ENCODE measurements at places on chromosomes 1 and 21. TPM values are rescaled to one million over a fixed set of nuclear protein-coding genes. Genes with fewer than 3 reads are reported as not detected.
A peak's percentile ranks its signal among the peaks of the same experiment; 100 is the strongest.

DNA sequence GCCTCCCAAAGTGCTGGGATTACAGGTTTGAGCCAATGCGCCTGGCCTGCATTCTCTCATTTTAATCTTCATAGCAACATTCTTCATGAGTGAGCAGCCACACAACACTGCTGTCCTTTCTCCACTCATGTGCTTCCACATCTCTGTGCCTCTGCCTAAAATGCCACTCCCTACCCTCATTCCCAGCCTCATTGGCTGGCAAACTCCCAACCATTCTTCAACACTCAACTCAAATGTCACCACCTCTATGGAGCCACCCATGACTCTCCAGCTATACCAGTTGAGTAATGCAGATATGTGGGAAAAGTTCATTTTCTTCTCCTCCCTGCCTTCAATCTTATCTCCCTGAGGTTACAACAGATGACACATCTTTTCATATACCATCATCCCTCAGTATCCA is 53.9 kb upstream of the ZC3H12A start:
- DNase-seq: no peak
- no peaks in the 10 kb centered on the region for H3K27me3 ChIP-seq
- no peaks in the 10 kb centered on the region for H3K4me1 ChIP-seq
- no peak overlapping the region for H3K4me3 ChIP-seq

DNA sequence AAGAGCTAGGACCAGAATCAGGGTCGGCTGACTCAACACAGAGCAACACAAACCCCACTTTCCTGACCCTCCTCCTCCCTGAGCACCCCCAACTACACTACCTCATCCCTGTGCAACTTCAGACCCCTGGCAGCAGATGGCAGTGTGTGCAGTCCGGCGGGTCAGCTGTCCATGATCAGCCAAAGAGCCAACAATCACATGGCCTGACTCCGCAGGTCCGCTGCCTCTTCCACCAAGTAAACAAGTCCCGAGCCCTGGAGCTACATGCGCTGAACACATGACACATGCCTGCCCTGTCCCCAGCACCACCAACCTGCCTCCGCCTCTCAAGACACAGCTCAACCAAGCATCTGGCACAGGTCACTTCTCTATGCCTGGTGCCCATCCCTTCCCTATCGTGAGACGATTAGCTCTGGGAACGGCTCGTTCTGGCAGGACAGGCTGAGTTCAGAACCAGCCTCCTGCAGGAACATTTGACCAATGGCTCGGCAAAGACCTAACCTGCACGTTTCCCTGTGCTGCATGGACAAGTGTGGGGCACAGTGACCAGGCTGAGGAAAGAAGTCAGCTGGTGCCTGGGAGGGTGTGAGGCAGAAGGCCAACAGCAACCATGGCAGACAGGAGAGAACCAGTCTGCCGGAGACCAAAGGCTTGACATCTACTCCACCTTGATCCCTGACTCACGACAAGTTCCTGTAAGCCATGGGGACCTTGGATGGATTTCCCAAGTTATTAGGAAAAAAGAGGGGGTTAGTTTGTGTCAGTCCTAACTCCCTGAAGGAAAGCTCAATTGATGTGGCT is 60.3 kb downstream of the CD46 start:
- peak; percentile 92 for DNase-seq
- no peaks in the 10 kb centered on the region for H3K27me3 ChIP-seq
- peaks cover 98% of the 10 kb centered on the region for H3K4me1 ChIP-seq
- H3K27ac ChIP-seq: peak overlapping the region; percentile 71
- H3K4me3 ChIP-seq: no peak overlapping the region

Gene PDE9A
- 6.9 TPM for total RNA-seq

- H3K27ac ChIP-seq: no peak overlapping the region
- H3K4me3 ChIP-seq: no peak overlapping the region
- no peak for DNase-seq
- no peaks in the 10 kb centered on the region for H3K27me3 ChIP-seq
- H3K4me1 ChIP-seq: no peaks in the 10 kb centered on the region
These were observed 102.5 kb downstream of the TRABD2B start for GRCh38 chr1:47894410-47895278.

DNA sequence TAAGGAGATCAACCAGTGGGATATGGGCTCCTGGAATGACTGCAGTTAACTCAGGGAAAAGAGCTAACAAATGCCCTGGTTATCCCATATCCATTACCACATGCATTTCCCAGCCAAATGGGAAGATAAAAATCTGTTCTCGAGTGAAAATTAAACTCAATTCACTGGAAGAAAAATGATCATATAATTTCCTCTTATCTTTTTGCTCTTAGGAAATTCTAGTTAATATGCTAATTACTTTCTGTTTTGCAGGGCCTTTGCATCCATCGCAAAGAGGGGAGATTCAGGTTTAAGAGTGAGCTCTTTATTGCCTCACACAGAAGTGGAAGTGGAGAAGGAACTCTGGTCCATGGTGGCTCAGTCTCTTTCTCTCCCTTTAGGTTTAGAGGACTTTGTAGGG is 3.9 kb upstream of the IL24 start:
- no peak overlapping the region for H3K4me3 ChIP-seq
- no peak overlapping the region for H3K27ac ChIP-seq
- no peaks in the 10 kb centered on the region for H3K36me3 ChIP-seq
- H3K27me3 ChIP-seq: no peaks in the 10 kb centered on the region

Gene IGSF3
- total RNA-seq: 24.5 TPM

DNA sequence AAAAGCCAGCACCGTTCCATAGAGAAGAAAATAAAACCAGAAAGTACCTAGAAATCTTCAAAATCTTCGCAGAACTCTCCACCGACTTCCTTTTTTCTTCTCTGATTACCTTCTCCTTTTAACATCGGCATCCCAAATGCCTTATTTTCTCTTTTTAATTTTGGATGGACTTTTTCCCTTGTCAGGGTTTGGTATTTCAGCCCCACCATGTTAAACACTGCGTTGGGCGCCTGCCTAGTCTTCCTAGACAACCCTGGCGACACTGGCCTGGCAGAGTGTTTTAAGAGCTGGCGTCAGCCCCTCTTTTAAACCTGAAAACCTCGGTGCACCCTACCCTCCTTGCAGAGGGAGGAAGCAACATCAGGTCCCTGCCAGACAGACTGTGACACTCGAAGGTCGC is 66.0 kb upstream of the EFHD2 start:
- H3K36me3 ChIP-seq: no peaks in the 10 kb centered on the region
- DNase-seq: no peak
- H3K4me3 ChIP-seq: no peak overlapping the region
- no peaks in the 10 kb centered on the region for H3K27me3 ChIP-seq

Gene TEDDM1
- total RNA-seq: not detected

Gene TACSTD2
- 387 TPM for total RNA-seq

DNA sequence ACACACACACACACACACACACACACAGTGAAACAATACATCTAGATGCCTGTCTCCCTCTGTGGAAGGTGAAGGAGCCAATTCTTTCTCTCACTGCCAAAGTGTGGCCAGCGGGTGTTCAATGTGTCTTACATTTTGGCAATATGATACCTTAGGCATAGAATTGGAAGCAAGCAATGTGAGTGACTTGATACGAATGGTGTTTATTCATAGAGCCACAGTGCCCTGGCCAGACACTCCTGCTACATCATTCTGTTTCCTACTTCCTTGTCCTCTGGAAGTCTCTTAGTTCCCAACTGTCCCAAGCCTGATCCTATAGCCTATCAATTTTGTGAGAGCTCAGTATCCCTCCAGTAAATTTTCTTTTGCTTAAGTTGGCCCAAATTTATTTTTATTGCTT is 170.0 kb upstream of the L1TD1 start:
- no peak overlapping the region for H3K27ac ChIP-seq
- H3K4me1 ChIP-seq: no peaks in the 10 kb centered on the region
- no peak overlapping the region for H3K4me3 ChIP-seq
- no peak for DNase-seq

GRCh38 chr1:9068981-9069325 is 482 bp downstream of the SLC2A5 start:
- DNase-seq: no peak
- no peak overlapping the region for H3K4me3 ChIP-seq
- no peaks in the 10 kb centered on the region for H3K27me3 ChIP-seq
- H3K36me3 ChIP-seq: no peaks in the 10 kb centered on the region
- H3K4me1 ChIP-seq: peaks cover 17% of the 10 kb centered on the region
- H3K27ac ChIP-seq: peak overlapping the region; percentile 4

DNA sequence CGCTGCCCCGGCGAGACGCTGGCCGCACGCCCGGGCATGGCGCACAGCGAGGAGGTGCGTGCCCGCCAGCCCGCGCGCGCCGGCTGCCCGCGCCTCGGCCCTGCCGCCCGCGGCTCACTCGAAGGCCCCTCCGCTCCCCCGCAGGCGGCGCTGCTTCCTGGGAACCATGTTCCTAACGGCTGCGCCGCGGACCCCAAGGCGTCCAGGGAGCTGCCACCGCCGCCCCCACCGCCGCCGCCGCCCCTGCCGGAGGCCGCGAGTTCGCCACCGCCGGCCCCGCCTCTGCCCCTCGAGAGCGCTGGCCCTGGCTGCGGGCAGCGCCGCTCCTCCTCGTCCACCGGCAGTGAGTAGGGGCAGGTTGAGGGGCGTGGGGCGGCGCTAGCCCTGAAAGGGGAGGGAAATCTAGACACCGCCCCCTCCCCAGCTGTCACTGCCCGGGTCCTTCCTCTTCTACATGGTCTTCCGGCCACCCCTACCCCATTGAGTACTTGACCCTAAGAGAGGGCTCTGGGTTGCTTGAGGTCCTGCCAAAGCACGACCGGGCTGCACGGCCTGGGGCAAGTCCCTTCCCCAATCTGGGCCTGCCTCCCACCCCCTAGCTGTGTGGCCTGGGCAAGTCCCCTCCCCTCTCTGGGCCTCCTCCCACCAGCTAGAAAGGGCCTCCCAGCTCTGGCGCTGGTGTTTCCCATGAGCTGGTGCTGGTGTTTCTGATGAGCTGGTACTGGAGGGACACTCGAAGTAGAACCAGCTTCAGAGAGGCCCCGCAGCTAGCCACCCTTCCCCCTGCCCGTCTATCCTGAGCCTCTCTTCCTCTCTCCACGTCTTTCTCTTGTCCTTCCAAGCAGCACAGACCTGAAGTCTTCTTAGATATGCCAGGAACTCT is 17.0 kb downstream of the TNFRSF25 start:
- H3K4me1 ChIP-seq: peaks cover 29% of the 10 kb centered on the region
- H3K27ac ChIP-seq: no peak overlapping the region
- H3K36me3 ChIP-seq: no peaks in the 10 kb centered on the region
- peak; percentile 89 for DNase-seq

- peak overlapping the region; percentile 82 for H3K27ac ChIP-seq
- H3K4me1 ChIP-seq: peaks cover 15% of the 10 kb centered on the region
- no peak overlapping the region for H3K4me3 ChIP-seq
- peaks cover 6% of the 10 kb centered on the region for H3K36me3 ChIP-seq
- no peaks in the 10 kb centered on the region for H3K27me3 ChIP-seq
These were observed 99.1 kb upstream of the ARTN start for GRCh38 chr1:43834280-43835081.

Data from upper lobe of left lung (tissue), 6 donors.